ENCODE measurements at places on chromosomes 11 and 22. TPM values are rescaled to one million over a fixed set of nuclear protein-coding genes. Genes with fewer than 3 reads are reported as not detected.

Gene DEFB131B
- not detected for total RNA-seq

- H3K4me1 ChIP-seq = peaks cover 3% of the 10 kb centered on the region
- no peak overlapping the region for H3K4me3 ChIP-seq
- H3K27ac ChIP-seq = no peak overlapping the region
- H3K27me3 ChIP-seq = no peaks in the 10 kb centered on the region
Observed at GRCh38 chr22:30858976-30859713, 109.4 kb downstream of the MORC2 start.

DNA sequence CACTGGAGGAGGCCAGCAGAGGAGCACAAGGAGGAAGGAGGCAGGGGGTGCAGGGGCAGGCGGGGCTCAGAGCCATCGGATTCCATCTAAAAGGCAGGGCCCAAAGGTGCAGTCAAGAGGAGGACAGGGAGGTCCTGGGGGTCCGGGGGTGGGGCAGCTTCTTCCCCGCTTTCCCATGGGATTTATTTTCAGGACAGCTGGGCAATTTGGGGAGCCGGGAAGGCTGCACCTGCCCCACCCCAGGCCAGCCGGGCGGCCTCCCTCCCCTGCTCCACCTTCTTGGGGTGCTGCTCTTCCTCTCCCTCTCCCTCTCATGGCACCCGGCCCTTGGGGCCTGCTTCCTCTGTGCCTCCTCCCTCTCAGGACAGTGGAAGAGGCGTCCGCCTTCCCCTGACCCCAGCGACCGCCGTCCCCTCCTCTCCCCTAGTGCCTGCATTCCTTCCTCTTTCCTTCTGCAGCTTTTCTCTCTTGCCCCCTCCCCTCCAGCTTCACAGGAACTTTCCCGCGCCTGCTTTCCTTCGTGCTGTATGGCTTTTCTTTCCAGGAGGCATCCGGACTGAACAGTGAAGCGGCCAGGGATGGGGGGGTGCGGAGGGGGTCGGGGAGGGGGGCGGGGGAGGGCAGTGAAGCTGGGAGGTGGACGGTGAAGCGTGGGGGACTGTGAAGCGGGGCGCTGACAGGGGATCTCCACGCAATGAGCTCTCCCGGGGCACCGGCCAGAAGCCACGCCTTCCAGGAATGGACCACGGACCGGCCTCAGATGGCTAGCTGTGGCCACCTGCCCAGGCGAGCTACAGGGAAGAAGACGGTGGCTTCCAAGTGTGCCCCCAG, 26.9 kb downstream of the APOBEC3H start:
- no peak overlapping the region for H3K27ac ChIP-seq
- DNase-seq = peak; percentile 68
- no peaks in the 10 kb centered on the region for H3K27me3 ChIP-seq
- H3K4me1 ChIP-seq = no peaks in the 10 kb centered on the region

GRCh38 chr22:45636683-45637082, 35.0 kb upstream of the ATXN10 start:
- H3K36me3 ChIP-seq = no peaks in the 10 kb centered on the region
- H3K4me3 ChIP-seq = no peak overlapping the region
- H3K4me1 ChIP-seq = peaks cover 25% of the 10 kb centered on the region
- no peaks in the 10 kb centered on the region for H3K27me3 ChIP-seq

DNA sequence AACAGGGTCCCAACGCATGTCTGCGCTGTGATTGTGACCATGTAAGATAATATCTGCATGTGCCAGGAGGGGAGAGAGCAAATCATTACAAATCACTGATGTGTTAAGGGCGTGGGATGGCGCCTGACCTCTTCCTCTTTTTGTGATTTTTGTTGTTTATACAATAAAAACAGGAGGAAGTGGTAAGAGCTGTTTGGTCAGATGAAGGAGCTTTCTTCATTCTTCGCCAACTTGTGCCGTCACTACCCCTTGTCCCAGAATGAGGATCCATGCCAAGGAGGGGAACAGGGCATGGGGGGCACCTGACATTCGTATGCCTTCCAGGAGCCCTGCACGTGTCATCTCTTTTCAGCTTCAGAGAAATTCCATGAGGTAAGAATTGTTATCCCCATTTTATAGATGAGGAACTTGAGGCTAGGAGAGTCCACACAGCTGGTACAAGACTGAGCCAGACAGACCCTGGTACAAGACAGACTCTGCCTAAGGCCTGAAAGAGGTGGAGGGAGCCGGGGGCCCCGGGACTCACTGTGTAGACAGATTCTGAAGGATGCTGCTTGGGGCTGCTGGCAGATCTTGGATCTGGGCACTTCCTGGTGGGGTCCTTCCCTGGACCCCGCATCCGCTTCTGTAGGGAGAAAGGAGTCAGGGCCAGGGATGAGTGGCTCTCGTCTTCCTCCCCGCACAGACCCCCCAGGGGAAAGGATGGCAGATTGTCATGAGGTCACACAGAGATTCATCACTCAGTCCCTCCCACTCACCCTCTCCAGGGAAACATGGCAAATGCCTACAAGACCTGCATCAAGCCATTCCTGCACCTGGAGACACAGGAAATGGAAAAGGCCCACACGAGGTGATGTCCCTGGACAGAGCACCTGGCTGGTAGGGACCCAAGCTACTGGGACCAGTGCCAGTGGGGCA, 34.6 kb downstream of the NFAM1 start:
- H3K27me3 ChIP-seq = no peaks in the 10 kb centered on the region
- H3K36me3 ChIP-seq = no peaks in the 10 kb centered on the region
- no peak for DNase-seq
- peaks cover 37% of the 10 kb centered on the region for H3K4me1 ChIP-seq

- no peak for DNase-seq
- H3K27me3 ChIP-seq = no peaks in the 10 kb centered on the region
- no peaks in the 10 kb centered on the region for H3K36me3 ChIP-seq
- no peak overlapping the region for H3K4me3 ChIP-seq
Observed at GRCh38 chr11:12811861-12812260, 137.6 kb downstream of the TEAD1 start.

GRCh38 chr11:128911701-128912100, 20.5 kb downstream of the KCNJ5 start:
- H3K27ac ChIP-seq = no peak overlapping the region
- DNase-seq = no peak
- no peaks in the 10 kb centered on the region for H3K27me3 ChIP-seq
- H3K36me3 ChIP-seq = no peaks in the 10 kb centered on the region
- no peak overlapping the region for H3K4me3 ChIP-seq
